OCI-LY7 (cell line): ENCODE measurements at places on chromosomes 2 and 18.

DNA sequence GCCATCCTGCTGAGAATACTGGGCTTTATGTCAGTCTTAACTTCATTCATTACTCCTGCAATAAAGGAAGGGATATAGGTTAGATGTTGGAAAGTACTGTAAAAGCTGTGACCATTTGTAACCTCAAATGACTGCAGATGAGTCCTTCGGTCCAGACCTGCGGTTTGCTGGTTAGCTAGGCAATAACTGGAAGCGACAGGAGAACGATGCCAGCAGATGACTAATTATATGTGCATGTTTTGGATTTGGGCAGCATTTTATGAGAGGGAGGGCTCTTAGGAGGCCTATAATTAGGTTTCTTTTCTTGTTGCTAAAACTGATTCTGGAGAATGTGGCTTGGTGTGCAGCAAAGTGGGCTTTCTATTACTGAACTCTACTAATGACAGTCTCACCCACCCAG, 205.6 kb downstream of the TMEM182 start:
- no peak for DNase-seq

DNA sequence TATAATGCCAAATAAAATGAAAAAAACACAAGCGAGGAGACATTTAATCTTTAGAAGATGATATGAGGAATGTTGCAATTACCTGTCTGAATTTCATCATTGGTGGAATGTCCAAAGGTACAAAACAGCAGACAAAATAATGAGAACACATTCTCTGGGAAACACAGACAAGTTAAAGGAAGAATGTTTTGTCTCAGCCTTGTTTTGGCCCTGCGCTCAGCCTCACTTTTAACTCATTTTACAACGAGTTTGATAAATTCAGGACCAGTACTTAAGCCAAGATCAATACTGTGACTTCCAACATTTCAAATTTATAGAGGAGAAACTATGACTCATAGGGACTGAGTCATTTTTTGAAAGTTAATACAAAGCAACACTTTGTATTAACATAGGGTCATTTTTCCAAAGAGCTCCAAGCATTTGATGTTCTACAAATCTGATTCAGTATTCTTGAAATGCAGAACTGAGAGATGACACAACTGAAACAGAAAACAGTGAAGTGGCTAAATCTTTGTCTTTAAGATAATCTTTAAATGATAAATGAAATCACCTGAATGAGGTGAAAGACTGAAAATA, 833.2 kb upstream of the CHAC2 start:
- no peak for DNase-seq

DNA sequence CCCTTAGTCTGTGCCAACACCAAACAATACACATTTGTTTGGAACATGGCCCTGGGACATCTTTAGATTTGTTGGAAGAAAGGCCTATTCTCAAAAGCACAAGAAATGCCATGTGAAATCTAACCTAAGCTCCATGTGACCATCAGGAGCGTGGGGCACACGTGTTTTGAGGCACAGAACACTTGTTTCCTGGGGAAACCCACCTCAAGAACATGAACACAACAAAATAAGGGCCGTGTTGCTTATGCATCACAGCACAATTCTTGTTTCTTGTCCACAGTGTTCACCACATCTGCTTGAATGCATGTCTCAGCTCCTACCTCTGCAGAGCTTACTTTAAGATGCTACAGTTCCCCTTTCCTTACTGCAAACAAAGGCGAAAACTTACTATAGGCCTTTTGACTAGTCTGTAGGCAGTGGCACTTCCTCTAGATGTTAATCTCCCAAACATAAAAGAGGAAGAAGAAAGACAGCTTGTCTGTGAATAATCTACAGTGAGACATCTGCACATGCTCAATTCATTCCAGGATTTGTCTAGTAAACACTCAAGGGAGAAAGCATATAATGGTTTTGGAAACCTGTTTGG, 165.0 kb downstream of the ANKRD44 start:
- peak; percentile 94 for DNase-seq

DNA sequence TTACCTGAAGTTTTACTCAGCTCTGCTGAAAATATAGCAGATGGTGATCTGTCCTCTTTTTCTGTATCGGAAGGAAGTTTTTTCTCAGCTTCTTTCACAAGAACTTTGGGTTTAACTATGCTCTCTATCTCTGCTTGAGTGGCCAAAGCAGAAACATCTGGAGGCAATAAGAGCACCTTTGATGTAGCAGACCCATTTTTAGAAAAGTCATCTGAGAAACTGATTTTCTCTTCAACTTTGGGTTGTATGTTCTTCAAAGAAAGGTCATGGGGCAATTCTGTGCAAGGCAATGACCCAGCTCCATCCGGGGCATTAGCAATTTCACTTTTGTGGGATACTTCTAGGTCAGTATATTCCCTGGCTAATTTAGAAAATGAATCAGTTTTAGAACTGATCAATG, 25.2 kb downstream of the RTN4 start:
- peak; percentile 87 for DNase-seq

DNA sequence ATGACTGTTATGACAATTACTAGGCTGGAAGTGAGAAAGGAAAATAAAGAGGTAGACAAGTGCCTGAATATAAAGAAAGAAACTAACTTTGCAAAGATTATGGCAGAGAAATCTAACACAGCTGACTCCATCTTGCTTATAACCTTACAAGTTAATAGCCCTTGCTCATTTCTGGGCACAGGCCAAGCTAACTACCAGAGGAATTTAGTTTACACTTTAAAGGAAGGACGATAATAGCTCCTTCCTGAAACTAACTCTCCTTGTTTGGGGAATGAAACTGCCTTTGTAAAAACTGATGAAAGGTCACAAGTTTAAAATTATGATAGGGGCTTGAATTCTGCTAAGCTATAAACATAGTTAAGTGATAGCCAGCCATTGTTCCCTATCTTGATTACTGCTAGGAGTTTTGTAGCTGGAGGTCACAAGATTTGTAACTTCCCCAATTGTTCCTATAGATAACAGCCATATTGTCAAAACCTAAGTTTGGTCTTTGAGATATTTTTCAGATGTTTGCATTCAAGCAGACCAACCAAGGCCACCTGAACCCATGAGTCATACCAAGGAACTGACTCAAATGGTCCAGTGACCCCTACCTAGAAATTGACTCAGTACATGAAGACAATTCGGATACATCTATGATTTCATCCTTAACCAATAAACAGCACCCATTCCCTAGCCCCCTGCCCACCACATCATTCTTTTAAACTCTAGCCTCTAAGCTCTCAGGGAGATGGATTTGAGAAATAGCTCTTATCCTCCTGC, 209.2 kb upstream of the LRATD1 start:
- DNase-seq, result no peak
